Stimulated activated CD4-positive, alpha-beta T cell treated with anti-CD3 and anti-CD28 coated beads, Interleukin-1b, Interleukin-23, amount 100 ng/mL, for 1 hour (primary cell): ENCODE measurements at places on chromosomes 7 and 10.

DNA sequence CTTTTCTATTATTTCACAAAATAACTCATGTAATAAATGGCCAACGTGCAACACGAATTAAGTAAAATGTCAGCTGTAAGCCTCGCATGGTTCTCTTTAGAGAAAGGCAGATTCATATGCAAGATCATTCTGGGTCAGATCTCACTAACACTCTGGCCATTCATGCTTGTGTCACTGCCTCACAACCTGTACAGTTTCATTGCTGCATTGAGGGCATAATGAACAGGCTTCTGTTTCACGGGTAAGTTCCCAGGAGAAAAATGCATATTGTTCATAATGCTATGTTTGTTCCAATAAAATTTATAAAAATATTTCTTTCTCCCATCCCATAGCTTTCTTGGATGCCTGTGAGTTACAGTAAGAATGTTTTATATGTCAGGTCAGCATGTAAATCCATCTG is 734.0 kb upstream of the ANKRD30A start:
- DNase-seq = no peak

GRCh38 chr10:10542477-10542876 is 475.2 kb upstream of the CELF2 start:
- no peak for DNase-seq

- DNase-seq = no peak
Measured at GRCh38 chr7:43118313-43118712, 5.9 kb downstream of the HECW1 start.

DNA sequence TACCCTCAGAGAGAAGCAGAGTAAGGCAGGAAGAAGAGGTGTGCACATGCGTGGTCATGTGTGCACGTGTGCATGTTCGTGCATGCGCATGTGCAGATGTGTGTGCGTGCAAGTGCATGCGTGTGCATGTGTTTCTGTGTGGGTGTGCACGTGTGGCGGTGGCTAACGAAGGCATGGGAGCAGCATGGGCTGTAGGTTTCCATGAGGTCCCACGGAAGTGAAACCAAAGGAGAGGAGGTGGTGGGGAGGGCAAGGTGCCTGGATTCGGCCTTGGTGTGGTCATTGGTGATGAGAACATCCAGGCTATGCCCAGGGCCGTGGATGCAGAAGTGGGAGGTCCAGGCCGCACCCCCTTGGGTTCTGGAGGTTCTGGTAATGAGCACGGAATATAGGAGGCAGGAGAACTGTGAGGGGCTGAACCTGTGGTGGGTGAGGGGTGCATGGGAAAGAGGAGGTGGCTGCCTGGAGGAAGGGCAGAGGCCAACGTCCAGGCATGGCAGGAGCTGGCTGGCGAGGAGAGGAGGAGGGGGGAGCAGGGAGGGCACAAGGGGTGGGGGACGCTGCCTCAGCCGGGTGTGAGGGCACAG is 2.4 kb upstream of the INPP5A start:
- DNase-seq = no peak

DNA sequence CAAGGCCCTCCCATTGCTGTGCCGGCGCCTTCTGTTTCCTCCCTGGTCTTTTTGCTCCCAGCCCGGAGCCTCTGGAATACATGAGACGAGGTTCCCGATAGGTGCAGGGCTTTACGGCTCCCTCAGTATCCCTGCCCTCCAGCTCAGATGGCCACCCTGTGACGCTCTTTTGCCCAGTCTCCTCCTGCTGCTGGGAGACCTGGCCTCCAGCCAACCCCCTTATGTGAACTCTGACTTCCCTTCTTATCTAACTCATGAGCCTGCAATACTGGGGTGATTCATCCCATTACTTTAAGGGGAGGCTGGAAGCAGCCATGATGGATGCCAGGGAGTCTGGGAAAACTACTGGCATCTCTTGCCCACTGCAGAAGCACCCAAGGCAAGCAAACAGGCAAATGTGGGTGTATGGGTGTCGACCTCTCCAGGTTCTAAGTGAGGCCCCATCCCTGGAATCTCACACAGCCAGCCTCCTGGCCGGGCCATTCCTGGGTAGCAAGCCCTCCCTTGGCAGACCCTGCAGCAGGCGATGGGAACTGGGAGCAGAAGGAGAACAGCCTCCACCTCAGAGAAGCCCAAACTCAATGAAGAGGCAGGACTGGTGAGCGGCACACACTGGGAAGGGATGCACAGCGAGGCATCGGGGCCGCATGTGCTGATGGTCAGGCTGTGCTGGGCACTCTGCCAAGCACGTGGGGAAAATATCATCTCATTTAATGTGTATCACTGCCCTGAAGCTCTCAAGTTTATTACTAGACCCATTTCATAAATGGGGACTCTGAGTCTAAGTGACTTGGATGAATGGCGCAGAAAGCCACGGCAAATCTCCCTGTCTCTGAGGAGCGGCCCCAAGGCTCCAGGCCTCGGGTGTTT is 97.5 kb downstream of the FAM53B start:
- DNase-seq = no peak

DNA sequence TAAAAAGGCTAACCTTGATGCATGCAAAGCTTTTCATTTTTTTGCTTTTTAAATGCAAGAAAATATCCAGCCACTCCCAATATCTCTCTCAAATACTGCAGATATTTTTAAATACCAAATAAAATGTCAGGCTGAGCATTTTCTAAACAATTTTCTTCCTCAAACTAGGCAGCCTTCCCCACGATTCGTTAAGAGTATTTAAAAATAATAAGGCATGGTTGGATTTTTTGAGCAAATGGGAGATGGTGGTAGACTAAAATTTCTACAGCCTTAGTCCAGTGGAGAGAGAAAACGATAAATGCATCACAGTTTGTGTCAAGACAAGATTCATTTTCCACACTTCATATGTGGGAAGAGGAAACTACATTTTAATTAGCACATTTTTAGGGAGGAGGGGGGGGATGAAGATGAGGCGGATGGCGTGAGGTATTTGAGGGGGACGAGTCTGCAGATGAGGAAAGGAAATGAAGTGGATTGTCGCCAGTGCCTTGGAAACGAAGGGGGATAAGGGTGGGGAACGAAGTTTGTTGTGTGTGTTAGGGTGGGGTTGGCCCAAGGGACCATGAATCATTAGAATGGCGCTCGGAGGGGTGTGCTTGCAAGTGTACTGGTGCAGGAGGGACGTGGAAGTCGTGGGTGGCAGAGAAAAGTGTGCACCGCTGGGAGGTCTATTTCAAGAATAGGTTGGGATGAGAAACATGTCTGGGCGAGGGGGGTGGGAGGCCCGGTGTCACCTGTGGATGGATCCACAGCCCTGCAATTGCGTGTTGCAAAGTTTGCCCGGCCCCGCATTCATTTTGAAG is 1.2 kb upstream of the ADD3 start:
- no peak for DNase-seq

DNA sequence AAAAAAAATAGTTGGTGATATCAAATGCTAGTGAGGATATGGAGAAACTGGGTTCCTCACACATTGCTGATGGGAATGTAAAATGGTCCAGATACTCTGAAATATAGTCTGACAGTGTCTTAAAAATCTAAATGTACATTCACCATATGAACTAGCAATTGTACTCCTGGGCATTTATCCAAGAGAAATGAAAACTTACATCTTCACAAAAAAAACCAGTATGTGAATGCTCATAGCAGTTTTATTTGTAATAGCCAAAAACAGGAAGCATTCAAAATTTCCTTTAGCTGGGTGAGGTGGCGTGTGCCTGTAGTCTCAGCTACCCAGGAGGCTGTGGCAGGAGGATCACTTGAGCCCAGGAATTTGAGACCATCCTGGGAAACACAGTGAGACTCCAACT is 2.1 kb upstream of the SSC4D start:
- no peak for DNase-seq

DNA sequence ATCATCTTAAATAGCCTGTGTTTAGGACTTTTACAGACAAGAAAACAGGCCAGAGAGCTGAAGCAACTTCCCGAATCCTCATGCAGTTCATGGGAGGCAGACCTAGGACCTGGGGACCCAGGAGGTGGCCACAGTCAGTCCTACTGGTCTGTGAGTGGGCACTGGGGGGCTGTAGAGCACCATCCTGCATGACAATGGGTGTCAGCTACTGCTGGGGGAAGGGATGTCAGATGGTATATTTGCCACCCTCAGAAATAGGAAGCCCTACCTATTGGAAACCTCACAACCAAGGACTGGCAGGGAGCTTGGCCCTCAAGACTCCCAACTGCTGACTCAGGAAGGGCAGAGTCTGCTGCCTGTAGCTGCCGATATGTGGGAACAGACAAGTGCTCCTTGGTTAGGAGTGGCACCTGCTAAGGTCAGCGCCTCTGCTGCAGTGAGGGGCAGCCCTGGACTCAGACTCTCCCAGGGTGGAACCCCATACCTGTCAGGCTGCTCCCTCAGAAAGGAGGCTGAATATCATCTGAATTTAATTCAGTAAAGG is 29.7 kb downstream of the OGDH start:
- DNase-seq = no peak

GRCh38 chr10:44390585-44391072 is 5.7 kb upstream of the CXCL12 start:
- no peak for DNase-seq

DNA sequence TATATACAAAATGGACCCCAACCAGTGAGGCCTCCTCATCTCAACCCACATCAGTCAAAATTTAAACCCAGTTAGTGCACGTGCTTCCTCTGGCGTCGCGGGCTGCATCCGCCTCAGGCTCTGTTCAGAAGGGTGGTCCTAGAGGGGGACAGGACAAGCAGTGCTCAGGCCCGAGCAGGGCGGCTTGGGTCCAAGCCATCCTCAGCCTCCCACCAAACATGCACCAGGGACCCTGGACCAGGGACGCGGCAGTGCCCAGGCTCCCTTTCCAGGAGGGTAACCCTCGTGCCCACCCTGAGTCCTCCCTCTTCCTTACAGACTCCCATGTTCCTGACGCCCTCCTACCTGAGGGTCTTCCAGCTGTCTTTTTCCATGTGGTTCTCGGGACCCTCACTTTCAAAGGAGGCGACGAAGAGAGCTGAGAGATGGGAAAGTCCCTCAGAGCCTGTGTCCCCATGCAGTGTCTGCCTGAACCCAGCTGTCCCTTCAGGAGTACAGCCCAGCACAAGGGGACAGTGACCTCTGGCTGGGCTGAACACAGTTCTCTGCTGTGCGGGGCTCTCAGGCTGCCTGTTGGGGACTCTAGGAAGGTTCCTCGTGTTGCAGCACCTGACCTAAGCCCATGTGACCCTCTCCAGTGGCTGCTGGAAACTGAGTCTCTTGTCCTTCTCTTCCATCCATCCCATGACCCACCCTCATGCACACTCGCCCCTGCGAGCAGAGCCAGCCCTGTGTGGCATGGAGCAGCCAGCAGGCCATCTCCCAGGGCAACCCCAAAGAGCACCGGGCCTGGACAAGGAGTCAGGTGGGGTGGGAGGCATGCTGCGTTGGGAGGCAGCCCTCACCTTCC is 58.1 kb downstream of the CSGALNACT2 start:
- DNase-seq = no peak

DNA sequence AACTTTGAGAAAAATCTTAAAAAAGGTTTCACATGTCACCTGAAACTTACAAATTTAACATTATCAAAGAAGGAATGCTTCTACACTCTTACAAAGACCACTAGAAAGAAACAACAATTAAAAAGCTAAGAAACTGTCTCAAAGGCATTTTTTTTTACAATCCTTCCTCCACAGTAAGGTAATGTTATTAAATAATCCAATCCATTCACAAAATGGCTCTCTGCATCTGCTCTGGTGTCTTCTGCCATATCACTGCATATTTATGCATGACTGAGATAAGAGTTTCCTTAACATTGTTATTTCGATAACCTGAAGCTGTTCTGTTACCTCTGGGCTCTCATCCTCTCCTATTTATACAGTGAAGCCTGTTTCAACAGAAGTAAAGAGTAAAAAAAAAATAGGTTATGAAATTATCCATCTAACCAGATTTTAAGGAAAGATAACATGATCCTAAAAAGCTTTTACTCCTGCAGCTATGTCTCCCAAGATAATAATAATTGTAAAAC is 8.5 kb downstream of the HNRNPA2B1 start:
- DNase-seq = no peak

GRCh38 chr7:22726345-22726906 is 574 bp upstream of the IL6 start:
- no peak for DNase-seq

GRCh38 chr7:139715194-139715815 is 62.5 kb downstream of the HIPK2 start:
- DNase-seq = no peak

DNA sequence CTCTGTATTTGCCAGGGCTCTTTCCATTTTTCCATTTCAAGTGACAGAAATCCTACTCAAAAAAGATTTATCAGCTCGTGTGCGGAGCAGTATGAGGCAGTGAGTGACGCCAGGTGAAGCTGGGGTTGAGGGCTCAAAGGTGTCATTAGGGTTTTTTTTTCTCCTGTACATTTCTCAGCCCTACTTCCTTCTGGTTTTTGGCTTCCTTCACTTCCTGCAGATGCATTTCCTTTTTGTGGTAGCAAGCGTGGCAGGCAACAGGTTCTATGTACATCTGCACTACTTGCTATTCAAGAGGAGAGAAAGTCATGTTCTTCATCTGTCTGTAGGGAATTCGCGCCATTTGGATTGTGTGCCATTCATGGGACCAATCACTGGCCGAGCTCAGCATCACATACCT is 52.8 kb upstream of the AOAH start:
- DNase-seq = peak; percentile 4

DNA sequence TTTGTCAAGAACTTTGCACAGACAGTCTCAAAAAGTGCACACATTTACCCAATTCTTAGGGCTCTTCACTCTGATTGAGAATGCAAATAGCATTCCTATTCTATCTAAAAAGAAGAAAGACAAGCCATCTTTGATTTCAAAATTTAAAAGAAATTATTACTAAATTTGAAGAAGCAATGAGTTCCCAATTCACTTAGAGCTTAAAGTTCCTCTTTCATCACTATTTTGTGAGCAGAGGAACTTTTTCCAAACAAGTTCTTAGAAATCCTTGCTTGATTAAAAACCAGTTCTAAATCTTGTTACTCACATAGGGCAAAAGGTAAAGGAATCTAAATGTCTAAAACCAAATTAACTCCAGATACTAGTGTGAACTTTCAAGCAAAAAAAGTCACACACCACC is 56.4 kb downstream of the TBXAS1 start:
- DNase-seq = no peak

- DNase-seq = no peak
Measured at GRCh38 chr7:4762121-4763055, 13.0 kb upstream of the AP5Z1 start.

GRCh38 chr7:33669251-33669670 is 236.1 kb upstream of the BMPER start:
- no peak for DNase-seq

DNA sequence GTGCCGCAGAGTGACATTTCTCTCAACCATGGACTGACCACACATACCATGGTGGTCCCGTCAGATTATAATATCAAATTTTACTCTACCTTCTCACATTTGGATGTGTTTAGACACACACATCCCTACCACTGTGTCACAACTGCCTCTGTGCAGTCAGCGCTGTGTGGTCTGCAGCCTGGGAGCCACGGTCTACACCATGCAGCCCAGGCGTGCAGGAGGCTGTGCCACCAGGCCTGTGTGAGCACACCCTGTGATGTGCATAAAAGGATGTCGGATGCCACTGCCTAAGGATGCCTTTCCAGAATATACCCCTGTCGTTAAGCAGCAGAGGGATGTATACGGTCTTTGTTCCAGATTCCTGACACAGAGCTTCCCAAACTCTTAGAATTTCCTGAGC is 150.4 kb downstream of the TCERG1L start:
- DNase-seq = no peak

- no peak for DNase-seq
Measured at GRCh38 chr10:47237316-47238260, 62.4 kb upstream of the GDF10 start.

GRCh38 chr10:95531058-95531809 is 29.9 kb downstream of the SORBS1 start:
- DNase-seq = no peak

- DNase-seq = no peak
Measured at GRCh38 chr10:116741391-116742351, 695 bp downstream of the HSPA12A start.
